GM13977 (cell line): ENCODE measurements at places on chromosomes 11 and 22.

- DNase-seq: no peak
Observed at GRCh38 chr11:135074397-135074998, 662.5 kb upstream of the B3GAT1 start.

- DNase-seq: no peak
Observed at GRCh38 chr11:17877886-17878285, 135.0 kb downstream of the SERGEF start.

DNA sequence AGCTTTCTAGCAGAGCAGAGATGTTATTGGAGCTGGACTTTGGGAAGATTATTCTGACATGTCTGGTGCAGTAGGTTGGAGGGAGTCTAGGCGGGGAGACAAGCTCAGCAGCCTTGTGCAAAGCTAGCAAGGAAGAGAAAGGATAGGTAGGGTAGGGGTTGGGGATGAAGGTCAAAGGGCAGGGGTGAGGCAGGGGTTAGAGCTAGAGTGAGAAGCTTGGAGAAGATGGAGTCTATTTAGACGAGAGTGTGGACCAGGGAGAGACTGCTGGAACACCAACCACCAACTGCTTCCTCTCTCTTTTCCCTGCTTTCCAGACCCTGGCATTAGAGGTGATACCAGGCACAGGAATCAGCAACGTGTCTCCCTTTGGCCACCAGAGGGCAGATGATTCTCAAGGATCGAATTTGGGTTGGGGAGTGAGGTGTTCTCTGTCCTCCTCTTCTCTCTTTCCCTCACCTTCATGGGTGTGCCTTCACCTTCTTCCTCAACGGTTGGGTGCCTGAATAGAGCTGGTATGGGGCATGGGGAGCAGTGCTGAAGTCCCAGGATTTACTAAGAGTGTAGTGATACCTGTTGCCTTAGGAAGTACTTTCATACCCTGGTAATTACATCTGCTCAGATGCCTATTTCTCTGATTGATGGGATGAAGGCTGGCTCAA, 1.8 kb upstream of the MARK2 start:
- DNase-seq: peak; percentile 80

GRCh38 chr11:100294748-100295147, 392.3 kb upstream of the ARHGAP42 start:
- DNase-seq: no peak

- DNase-seq: no peak
Observed at GRCh38 chr22:30870451-30871345, 97.9 kb downstream of the MORC2 start.

GRCh38 chr11:104997288-104997687, 25.7 kb downstream of the CASP5 start:
- no peak for DNase-seq

- DNase-seq: peak; percentile 98
Observed at GRCh38 chr22:41832553-41833368, at the start of gene SREBF2. Gene SREBF2, plus strand, starts transcription at chr22:41833105. Its CDS starts 166 bp downstream, at chr22:41833271.

DNA sequence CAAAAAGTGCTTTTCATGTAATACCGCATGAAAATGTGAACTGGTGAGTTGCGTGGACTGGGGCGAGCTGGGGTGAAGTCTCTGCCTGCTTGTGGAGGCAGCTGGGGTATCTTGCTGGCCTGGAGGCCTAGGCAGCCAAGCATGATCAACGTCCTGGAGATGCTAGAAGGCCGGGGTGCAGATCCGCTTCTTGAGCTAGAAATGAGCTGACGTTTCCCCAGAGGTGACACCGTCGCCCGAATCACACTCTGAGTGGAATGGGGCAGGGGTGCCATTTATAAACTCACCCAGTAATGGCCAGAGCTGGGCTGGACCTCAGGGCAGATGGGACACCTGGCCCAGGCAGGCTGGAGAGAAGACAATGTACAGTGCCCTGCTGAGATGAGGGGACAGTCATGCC, 1513.0 kb downstream of the TBC1D22A start:
- DNase-seq: no peak

- no peak for DNase-seq
Observed at GRCh38 chr22:37377927-37378326, 49.4 kb downstream of the ELFN2 start.

DNA sequence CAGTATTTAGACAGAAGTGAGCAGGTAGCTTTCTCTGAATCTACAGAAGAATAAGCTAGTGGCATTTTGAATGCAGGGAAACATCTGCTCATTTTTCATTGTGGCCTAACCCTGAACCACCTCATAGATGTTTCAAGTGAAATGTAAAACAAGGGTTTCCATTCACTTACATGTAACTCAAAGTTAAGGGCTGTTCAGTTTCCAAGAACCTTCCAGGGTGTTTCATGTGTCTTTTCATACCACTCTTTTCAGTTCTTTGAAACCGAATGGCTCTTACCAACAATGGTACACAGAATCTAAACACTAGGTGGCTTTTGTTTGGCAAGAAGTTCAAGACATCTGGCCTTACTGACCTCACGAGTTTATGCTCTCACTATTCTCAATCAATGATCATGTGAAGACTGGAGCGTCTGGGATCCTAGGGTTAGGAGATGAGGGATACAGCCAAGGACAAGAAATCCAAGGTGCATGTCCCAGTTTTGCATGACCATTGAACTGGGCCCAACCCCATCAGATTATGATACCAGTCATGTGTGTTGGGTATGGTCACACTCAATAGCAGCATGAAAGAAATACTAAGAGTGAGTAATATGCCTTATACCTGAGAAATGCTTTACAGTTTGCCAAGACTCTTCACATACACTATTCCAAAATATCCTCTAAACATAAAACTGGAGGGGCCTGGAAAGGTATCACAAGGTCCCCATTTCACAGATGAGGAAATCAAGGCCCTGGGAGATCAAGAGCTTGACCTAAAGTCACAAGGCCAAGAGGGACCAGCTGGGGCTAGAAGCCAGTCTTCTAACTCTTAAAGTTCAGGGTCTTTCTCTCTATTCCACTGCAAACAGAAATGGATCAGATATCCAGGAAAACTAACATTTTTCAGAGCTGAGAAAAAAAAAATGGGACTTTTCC, 92.7 kb downstream of the ETS1 start:
- no peak for DNase-seq

DNA sequence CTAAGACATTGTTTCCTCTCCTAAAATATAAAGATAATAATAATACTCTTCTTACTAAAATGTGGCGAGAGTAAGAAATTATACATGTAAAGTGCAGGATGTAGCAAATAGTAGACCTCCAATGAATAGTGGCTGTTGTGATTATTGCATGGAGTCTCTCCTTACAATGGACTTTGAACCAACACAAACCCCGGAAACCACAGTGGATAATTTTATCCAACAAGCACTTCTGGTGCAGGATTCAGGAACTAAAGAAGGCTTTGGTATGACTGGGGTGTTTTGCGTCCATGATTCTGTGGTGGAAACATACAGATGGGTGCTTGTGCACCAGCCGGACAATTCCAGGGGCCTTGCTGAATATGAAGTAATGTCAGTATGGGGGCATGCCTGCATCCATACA, 146.4 kb upstream of the UBASH3B start:
- DNase-seq: no peak

- no peak for DNase-seq
Observed at GRCh38 chr11:121681550-121682268, 228.9 kb upstream of the SORL1-AS1 start.

- DNase-seq: no peak
Observed at GRCh38 chr11:4607096-4607495, 935 bp downstream of the TRIM68 start.

GRCh38 chr22:44683881-44684280, 18.1 kb upstream of the PRR5 start:
- no peak for DNase-seq

- DNase-seq: no peak
Observed at GRCh38 chr11:105767931-105768330, 158.1 kb downstream of the GRIA4 start.

DNA sequence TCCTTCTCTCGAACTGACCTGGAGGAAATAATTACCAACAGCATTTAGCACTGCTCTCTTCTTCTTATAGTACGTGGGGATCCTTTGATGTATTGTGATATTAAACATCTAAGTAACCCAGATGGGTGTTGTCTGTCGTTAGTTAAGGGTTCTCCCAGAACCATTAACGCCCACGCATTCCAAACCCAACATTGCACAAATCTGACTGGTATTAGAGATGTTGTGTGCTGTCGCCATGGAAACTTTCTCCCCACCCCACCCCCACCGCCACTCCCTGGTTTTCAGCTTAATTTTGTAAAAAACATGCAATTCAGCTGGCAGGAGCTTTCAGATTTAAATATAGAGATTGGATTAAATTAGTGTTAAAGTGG, 1495.2 kb downstream of the TBC1D22A start:
- no peak for DNase-seq

- peak; percentile 87 for DNase-seq
Observed at GRCh38 chr11:67053896-67054329, 2.7 kb upstream of the RHOD start.

- no peak for DNase-seq
Observed at GRCh38 chr11:86136538-86136937, 67.7 kb upstream of the PICALM start.

- DNase-seq: no peak
Observed at GRCh38 chr11:131033151-131033651, 116.9 kb upstream of the SNX19 start.

- no peak for DNase-seq
Observed at GRCh38 chr11:43923406-43924111, 18.9 kb upstream of the C11orf96 start.

GRCh38 chr22:46267431-46268279, at the start of gene TTC38:
Gene TTC38, plus strand, starts transcription at chr22:46268008. Its CDS starts 32 bp downstream, at chr22:46268040.
- peak; percentile 96 for DNase-seq

DNA sequence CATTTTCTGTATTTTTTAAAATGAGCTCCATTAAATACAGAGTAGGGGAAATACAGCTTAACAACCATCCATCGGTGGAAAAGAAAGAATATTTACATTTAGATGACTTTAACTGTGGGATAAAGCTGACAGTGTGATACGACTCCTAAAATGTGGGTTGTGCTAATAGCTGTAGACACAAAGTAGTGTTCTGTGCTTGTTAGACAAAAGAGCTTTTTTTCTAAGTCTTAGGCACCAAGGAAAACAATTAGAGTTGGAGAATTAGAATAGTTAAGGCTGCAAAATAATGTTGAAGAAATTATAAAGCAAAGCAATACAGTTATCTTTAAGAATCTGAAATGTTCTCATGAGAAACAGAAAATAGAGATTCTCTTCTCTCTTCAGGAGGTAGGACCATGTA, 307.7 kb upstream of the KIRREL3 start:
- no peak for DNase-seq

- no peak for DNase-seq
Observed at GRCh38 chr11:123080015-123080414, 18.1 kb upstream of the HSPA8 start.

DNA sequence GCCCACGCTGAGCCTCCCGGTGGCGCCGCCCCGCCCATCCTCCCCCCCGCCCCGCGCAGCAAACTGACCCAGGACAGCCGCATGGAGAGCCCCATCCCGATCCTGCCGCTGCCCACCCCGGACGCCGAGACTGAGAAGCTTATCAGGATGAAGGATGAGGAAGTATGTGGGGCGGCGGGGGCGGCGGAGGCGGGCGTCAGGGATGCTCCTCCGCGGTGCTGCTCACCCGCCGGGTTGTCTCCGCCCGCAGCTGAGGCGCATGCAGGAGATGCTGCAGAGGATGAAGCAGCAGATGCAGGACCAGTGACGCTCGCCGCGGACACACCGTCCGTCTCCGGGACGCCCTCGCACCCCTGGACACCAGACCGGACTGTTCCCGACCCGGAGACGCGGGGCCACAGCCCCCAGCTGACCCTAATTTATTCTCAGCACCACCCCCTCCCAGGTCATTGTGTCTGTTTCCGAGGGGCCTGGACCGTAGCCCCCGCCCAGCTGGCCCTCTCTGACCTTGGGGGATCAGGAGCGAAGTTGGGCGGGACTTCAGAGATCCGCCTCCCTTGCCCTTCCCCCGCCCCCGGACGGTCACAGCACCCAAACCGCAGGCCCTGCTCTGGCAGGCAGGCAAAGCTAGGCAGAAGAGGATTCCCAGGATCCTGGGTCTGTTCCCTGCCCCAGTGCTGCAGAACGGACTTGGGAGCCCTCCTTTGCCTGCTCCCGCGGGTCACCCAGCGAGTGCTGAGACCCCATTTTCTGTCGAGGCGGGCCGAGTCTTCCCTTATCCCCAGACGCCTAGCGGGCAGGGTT, 959 bp upstream of the GP1BB start:
- DNase-seq: no peak

DNA sequence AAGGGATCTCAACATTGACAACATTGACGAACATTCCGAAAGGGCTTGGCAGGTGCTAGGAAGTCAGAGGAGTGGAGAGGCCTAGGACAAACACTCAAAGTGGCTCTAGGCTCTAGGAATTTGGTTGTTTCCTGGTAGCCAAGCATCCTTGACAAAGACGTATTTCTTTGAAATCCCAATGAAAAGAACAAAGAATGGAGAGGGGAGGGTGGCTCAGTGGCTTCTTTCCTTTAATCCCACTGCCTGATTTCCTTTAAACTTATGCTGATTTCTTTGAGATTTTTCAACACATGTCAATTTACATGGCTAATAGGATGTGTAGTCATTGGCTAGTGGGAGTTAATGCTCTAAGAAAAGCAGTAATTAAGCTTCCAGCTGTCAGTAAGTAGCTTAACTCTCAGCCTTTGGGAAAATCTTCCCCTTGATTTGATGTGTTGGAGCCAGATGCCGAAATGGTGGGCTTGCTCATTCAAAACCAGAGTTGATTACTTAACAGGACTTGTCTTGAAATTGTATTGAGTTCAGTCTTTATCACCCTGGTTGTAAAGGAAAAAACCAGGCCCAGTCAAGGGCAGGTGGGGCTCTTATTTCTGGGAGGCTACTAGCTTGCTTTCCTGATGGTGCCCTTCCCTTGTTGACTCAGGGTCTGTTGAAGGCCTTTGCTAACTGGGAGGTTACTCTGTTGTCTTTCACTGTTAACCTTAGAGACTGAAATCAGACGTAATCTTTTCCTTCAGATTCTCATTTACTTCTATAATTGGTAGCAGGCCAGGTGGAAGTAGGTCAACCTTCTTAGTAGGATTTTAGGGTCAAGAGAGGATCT, 44.6 kb upstream of the SORL1-AS1 start:
- DNase-seq: no peak

DNA sequence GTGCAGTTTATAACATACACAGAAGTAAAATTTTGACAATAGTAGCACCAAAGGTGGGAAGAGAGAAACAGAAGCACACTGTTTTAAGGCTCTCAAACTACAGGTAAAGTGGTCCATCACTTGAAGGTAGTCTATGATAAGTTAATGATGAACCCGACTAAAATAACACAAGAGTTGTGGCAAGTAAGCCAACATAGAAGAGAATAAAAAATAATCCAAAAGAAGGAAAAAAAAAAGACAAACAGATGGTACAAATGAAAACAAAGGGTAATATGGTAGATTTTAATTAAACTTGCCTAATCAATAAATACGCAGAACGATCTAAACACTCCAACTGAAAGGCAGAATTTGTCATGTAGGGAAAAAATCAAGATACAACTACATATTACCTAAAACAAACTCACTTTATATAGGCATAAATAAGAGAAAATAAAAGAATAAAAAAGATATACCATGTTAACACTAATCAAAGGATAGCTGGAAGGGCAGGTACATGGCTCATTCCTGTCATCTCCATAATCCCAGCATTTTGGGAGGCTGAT, 31.6 kb downstream of the DGCR2 start:
- DNase-seq: no peak

GRCh38 chr11:131038597-131038996, 122.3 kb upstream of the SNX19 start:
- DNase-seq: peak; percentile 43

GRCh38 chr11:63838150-63838677, 696 bp upstream of the MARK2 start:
- DNase-seq: no peak

GRCh38 chr22:19536564-19536963, 12.4 kb upstream of the CLDN5 start:
- no peak for DNase-seq

- DNase-seq: peak; percentile 67
Observed at GRCh38 chr22:20741634-20742581, 32.0 kb upstream of the SERPIND1 start.
